ENCODE measurements at places on chromosomes 1 and 21.

- DNase-seq, result no peak
These were observed 3.8 kb downstream of the TRPM2 start for GRCh38 chr21:44357064-44357837.

- DNase-seq, result no peak
These were observed 8.1 kb downstream of the ADAMTS5 start for GRCh38 chr21:26958788-26959187.

- no peak for DNase-seq
These were observed 14.3 kb downstream of the KPNA6 start for GRCh38 chr1:32122151-32122550.

DNA sequence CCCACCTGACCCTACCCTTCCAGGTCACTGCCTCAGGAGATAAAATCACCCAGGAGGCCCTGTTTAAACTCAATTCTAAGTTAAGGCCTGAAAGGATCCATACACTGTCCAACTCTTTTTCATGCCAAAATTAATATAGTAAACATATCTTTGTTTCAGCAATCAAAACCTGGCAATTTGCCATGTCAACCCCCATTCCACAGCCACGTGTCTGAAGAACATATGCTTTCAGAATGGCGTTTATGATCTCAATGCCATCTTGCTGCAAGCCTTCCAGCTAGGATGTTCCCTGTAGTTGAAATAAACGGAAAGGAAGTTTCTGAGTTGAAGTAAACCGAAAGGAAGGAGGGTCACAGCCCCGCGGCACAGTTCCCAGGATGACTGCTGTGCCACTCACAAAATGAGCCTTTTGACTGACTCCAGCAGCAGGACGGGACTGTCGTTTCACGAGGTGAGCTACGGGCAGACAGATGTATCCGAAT lies 472.0 kb downstream of the SMYD3 start:
- DNase-seq, result no peak

DNA sequence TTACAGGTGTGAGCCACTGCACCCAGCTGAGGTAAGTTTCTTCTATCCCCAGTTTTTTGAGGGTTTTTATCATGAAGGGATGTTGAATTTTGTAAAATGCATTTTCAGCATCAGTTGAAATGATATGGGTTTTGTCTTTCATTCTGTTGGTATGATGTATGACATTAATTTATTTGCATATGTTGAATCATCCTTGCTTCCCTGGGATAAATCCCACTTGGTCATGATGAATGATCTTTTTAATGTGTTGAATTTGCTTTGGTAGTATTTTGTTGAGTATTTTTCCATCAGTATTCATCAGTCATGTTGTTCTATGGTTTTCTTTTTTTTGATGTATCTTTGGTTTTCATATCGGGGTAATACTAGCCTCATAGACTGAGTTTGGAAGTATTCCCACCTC lies 141.0 kb downstream of the RPS6KC1 start:
- DNase-seq, result no peak

DNA sequence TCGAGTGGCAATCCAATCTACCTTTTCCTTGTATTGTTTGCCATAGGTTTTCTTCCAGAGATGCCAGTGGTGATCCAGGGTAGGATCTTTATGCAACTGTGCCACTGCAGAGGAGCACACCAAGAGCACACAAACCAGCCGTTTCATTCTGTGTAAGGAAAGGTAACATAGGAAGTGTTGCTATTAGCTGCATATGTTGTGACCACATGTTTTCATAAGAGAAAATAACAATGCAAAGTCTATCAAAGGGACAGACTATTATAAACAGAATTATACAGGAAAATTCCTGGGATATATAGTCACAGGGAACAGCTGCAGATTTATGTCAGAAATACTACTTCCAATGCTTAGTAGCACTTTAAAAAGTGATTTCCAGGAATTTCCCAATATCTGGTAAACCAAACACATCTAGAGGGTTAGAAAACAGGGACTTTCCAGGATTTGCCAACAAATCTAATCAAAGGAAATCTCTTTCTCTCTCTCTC lies 919 bp downstream of the CTSS start:
- DNase-seq, result no peak

- no peak for DNase-seq
These were observed 80.1 kb upstream of the CXADR start for GRCh38 chr21:17432732-17433057.

DNA sequence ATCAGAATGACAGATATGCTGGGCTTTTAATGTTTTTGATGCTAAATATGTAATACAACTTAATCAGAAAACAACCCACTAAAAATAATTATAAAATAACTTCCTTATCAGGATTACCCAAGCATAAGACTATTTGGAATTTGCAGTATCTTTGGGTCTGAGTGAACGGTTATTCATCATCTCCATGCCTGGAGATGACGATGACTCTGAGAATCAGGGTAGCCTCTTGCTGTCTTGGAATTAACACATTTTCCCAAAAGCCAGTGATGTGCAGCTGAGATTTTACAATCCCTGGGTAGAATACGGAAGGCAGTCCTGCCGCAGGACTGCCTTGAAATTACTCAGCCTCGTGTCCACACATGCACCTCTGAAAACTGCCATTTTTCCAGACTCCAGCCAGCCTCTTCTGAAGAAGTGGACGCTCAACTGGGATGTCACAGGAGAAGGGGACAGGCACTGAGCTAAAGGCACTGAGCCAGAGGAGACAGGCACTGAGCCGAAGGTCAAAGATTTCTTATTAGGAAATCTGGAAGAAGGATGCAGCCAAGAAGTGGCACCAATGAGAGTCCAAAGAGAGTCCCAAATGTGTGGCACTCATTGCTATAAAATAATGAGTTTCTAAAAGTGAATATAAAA lies 85.5 kb downstream of the PGBD5 start:
- DNase-seq, result no peak

- DNase-seq, result no peak
These were observed 61.8 kb downstream of the ATP1A1 start for GRCh38 chr1:116434849-116435248.

GRCh38 chr21:29423099-29423870 lies 124.6 kb downstream of the BACH1 start:
- no peak for DNase-seq

DNA sequence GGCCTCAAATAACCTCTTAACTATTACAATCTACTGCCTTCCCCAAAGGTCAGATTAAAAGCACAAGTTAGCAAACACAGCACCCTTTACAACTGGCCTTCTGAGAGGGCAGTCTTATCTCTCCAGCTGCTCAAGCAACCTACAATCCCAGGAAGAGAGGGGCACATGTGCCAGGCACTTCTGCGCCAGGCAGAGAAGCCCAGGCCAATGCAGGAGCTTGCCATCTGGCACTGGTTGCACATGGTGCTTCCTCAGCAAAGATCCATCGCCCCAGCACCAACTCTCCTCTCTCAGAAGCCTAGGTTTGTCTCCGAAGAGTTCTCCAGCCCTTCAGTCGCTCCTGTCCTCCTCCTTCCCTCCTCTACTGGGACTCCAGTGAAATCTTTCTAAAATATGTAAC lies 2.5 kb downstream of the STK40 start:
- DNase-seq, result no peak

GRCh38 chr21:39863111-39863510 lies 4.1 kb upstream of the PCP4 start:
- no peak for DNase-seq

DNA sequence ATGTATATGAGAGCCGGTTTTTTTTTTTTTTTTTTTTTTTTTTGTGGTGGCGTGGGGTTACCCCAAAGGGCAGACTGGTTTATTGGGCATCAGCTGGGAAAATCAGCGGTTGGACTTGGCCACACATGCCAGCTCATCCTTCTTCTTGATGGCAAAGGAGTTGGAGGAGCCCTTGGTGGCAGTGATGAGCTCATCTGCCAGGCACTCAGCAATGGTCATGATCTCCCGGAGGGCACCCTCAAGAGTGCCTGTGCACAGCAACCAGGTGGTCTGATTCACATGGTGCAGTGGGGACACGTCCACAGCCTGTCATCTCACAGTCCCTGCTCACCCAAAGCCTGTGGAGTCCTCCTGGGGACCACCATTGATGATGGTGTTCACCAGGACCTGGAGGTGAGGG lies 62.0 kb downstream of the MRPS6 start:
- DNase-seq, result no peak

- no peak for DNase-seq
These were observed 41.7 kb downstream of the PTGFRN start for GRCh38 chr1:116951200-116951935.

DNA sequence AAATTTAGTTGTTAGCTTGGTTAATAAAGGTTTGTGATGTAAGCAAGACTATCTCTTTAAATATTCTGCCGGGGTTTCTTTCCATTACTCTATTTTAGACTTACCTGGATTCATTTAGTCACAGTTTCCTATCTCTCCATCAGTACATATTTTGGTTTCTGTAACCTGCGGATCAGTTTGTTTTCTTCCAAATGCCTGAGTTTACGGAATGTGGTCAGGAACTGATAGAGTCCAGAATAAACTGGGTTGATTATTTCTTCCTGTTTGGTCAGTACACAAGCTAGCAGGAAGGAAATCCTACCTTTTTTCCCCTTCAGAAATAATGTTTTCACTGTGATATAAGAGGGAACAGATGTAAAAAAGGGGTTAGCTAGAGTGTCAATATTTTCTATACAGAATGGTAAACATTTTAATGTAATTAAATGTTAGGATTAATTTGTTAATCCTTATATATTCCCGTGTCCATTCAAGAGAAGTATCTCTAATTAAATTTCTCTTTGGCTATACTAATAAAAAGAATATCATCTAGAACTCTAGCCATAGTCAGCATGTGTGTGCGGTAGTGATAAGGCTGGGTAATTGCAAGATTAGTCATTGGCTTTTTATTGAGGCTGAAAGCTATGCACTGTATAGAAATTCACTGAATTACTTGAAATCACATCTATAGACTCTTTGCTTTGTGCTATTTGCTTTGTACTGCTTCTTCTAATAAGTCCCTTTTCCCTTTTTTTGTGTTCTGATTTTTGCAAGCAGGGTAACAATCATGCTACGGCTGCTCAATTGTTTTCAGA lies 144.7 kb upstream of the ADGRL4 start:
- no peak for DNase-seq

DNA sequence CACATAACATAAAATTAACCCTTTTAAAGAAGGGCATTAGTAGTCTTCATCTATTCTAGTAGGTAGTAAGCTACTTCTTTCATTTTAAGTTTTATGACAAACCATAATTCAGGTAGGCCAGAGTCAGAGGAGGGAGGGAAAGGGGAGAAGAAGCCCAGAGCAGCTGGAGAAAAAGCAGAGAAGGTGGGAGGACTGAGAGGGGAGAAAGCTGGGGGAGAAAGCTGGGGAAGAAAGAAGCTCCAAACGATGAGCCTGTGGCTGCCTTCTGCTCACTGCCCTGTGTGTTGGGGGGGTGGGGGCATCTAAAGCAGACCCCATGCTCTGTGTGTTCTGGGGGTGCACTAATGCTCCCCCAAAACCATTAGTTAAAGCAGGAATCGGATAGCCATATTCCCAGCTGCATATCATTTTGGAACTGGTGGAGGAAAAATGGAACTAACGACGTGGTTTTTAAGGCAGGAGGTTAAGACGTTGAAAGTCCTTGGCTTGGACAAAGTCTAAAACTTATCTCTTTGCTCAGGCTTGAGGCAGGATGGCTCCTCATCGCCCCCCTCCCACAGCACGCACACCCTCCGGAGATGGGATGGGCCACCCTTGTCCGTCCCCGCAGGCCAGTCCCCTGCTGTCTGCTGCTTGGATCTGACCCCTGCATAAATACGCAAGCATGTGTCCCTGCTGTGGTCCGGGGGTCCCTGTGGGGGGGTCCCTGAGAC lies 184.2 kb downstream of the DYRK1A start:
- DNase-seq, result no peak

GRCh38 chr1:45929257-45929687 lies 125.9 kb downstream of the MAST2 start:
- DNase-seq, result no peak

- peak; percentile 12 for DNase-seq
These were observed 51.9 kb upstream of the CD34 start for GRCh38 chr1:207962716-207963426.

DNA sequence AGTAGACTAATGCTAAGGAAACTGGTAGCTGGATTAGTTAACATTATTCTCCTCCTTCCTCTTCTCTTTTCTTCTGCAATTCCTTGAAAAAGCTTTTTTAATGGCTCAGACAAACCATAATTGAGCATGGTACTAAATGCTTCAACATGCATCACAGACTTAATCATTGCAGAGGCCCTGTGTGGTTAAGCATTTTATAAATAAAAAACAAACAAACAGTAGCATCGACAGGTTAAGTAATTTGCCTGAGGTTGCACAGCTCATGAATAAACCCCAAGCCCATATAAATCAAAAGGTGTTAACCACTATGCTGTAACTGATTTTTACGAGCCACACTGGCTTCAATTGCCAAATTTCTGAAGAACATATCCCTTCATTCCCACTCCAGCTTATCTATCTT lies 462.1 kb downstream of the LMO4 start:
- no peak for DNase-seq

- no peak for DNase-seq
These were observed 66.6 kb downstream of the IFI44 start for GRCh38 chr1:78716186-78716585.

- no peak for DNase-seq
These were observed 6.6 kb upstream of the MIIP start for GRCh38 chr1:12012560-12013316.

GRCh38 chr1:174964261-174964971 lies 35.3 kb upstream of the CACYBP start:
- no peak for DNase-seq

- no peak for DNase-seq
These were observed 567.9 kb downstream of the DPYD start for GRCh38 chr1:97352936-97353382.

Measured in stimulated activated CD8-positive, alpha-beta memory T cell treated with anti-CD3 and anti-CD28 coated beads, Interleukin-15, amount 100 ng/mL, for 4 hours (primary cell).